CD4-positive, alpha-beta T cell (primary cell): ENCODE measurements at places on chromosomes 7 and 10.

DNA sequence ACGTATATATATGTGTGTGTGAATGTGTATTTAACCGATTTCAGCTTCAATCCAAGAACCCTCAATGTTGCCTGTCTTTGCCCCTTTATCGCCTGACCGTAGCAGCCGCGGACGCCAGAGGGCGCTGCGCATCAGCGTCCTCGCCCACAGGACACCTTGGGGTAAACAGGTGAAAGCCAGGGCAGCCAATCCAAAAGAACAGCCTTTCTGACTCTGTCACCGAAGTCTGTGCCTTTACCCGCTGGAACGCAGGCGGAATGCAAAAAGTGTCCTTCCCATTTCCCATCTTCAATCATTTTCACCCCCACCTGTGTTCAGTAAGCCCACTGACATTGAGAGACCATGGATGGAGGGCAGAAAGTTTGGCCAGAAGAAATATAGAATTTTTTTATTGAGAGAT lies 3.6 kb downstream of the NXPH1 start:
- DNase-seq, result no peak

- DNase-seq, result no peak
Measured at GRCh38 chr10:69428165-69428564, 11.4 kb upstream of the TACR2 start.

GRCh38 chr7:149348758-149349369 lies 86.9 kb downstream of the ZNF783 start:
- DNase-seq, result no peak

DNA sequence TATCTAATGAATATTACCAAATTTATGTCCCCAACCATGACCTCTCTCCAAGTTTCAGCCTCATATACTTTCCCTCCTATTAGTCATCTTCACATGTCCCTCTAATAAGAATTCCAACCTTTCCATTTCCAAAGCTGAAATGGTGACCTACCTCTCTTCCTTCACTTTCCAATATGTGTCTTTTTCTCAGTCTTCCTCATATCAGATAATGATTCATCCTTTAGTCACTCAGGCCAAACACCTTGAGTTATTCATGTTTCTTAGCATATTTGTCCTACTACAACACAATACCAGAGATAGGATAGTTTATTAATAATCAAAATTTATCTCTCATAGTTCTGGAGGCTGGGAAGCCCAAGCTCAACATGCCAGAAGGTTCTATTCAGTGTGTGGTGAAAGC lies 318.5 kb upstream of the ZWINT start:
- DNase-seq, result no peak

DNA sequence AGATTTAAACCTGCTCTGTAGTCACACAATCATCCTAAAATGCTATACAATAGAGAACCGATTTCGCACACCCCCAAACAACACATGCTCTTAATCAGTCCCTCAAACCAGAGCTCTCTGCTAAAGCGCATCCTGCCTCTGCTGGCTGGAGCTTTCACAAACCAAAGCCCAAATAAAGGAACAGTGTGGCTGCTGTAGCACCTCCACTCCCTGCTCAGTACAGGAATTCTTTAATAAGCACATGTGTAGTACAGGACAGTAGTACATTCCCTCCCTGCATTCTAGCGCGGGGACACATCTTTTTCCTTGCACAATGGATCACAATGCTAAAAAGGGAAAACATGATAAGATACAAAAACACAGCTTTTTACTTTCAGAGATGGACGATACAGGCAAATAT lies 684.6 kb downstream of the MAGI2 start:
- DNase-seq, result no peak

DNA sequence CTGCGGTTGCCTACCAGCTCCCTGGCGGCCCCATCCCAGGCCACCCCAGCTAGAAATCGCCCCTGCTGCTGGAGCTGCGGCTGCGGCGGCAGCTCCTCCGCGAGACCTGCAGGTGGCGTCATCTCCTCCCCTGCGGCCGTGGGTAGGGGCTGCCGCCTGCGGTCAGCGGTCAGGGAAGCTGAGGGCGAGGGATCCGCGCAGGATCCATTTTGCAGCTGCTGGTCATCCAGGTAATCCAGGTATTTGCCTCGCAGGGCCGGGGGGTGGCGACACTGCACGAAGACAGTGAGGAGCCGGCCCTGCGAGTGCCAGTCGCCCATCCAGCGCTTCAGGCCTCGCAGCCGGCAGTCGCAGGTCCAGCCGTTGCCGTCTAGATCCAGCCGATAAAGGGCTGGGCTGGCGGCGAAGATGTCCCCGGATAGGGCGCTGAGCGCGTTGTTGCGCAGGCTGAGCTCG lies 1.5 kb downstream of the TRIL start:
- DNase-seq, result no peak

- no peak for DNase-seq
Measured at GRCh38 chr10:129771991-129772431, 192.1 kb downstream of the EBF3 start.
